Foreskin keratinocyte (primary cell): ENCODE measurements at places on chromosomes 6 and 20.

DNA sequence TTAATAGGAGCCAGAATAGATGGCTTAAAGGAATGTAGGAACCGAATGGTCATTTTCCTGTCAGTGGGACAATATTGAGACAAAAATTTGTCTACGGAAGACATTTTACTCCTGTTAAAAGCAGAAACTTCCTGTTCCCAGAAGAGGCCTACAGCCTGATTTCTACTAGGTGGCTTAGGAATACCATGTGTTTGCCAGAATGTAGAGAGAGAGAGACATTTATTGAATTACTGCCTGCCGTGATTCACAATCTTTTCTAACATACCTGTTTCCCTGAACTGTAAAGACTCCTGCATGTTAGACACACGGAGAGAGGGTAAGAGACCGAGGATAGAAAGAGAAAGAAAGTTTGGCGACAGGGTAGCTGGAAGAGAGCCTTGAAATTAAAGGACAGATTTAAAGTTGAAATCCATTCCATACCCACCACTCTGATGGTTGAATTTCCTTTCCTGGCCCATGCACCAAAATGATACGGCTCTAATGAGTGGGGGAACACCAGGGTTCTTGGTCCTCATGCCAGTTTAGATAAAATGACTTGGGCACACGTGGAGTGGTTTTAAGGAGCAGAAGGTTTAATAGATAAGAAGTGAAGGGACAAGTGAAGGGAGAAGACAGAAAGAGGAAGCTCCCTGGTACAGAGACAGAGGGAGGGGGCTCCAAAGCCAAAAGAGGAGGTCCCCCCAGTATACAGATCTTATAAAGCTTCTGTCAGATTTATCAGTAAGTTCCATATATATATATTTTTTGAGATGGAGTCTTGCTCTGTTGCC, 22.5 kb downstream of the NCOA3 start:
- DNase-seq, result no peak

GRCh38 chr6:36277946-36278470, 8.1 kb downstream of the PNPLA1 start:
- DNase-seq, result no peak

DNA sequence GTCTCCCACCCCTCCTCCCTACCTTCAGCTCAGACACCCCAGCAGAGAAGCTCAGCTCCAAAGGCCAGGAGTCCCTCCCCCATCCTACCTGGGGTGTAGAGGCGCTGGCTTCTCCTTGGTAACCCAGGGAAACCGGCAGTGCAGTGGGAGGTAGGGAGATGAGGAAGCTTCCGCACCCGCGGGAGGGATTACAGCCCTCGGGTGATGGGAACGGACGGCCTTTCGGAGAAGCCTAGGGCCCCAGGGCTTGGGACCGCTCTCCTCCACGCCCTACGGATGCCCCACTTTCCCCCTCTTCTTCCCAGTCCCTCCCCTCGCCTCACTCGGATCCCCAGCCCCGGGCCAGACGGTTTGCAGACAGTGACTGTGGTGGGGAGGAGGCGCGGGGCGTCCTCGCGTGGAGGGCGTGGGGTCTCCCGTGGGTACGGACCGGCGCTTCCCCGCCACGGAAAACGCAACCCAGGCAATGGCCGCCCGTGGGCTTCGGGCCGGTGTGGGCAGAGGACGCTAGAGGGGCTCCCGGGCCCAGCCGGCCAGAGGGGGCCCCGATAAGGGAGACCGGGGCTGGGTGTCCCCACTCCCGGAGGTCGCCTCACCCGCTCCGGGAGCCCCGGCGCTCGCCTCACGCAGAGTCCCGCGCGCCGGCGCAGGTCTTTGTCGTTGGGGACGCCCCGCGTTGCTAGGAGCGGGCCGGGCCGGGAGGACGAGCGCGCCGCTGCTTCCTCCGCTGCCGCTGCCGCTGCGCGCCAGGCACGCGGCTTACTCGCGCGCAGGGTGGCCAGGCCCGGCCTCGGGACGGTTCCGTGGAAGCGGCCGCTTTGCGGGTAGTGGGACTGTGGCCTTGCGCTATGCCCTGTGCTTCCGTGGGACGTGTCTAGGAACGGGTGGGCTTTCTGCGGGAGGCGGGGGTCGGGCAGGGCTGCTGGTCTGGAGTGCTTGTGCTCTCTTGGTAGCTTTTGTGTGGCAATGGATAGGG, 15.8 kb downstream of the AARS2 start:
- DNase-seq, result no peak

DNA sequence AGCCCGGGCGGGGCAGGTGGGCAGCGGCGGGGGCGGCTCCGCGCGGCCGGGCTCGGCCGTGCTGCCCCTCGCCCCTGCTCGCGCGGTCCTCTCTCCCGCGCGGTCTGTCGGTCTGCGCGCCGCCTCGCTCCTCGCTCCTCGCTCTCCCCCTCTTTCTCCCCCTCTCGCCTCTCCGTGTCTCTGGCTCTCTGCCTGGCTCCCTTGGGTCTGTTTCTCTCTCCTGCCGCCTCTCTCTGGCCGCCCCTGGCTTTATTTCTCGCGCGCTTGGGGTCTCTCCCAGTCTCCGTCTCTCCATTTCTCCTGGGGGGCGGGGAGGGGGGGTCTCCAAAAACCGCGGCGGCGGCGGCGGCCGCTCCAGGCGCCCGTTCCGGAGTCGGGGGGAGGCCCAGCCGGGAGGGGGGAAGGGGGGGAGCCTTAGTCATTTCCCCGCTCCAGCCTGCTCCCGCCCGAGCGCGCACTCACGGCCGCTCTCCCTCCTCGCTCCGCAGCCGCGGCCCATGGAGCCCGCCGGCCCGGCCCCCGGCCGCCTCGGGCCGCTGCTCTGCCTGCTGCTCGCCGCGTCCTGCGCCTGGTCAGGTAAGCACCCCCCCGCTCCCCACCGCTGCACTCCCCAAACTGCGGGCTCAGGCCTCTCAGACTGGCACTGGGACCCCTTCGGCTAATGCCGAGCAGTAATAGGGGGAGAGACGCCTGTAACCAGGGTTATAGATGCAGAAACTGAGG, at the start of gene SIRPA:
Gene SIRPA (plus strand): TSS at position 457 of the 723 bp plus-strand sequence. CDS start 41 bp downstream, at position 498.
- DNase-seq, result peak; percentile 58

- no peak for DNase-seq
Observed at GRCh38 chr20:1979106-1979778, 14.6 kb downstream of the PDYN start.
